ENCODE measurements at places on chromosomes 1 and 21. TPM values are rescaled to one million over a fixed set of nuclear protein-coding genes. Genes with fewer than 3 reads are reported as not detected.

GRCh38 chr1:17991996-17992395 lies 115.6 kb upstream of the IGSF21 start:
- DNase-seq, result no peak

- no peak for DNase-seq
Observed at GRCh38 chr1:39671433-39671792, 494 bp downstream of the NT5C1A start.

- DNase-seq, result no peak
Observed at GRCh38 chr21:40053007-40053406, 185.8 kb downstream of the PCP4 start.

GRCh38 chr1:13778431-13778830 lies 78.4 kb downstream of the PRDM2 start:
- DNase-seq, result no peak

DNA sequence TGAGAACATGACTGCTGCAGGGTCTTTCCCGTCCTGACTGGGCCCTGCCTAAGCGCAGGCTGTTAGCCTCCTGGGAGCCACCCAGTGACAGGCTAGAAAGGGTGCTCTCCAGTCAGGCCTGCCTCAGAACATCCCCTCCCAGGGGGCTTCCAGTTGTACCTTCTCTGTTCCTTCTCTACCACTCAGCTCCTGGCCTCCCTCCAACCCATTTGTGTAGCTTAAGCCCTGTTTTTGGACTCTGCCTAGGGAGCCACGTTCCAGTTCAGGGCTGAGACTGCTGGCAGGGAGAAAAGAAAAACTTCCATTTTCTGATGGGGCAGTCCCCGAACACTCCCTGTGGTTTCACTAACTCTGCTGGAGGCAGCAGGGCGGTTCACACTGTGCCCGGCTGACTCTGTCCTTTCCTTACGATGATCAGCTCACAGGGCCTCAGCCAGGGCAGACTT lies 15.3 kb upstream of the POU3F1 start:
- no peak for DNase-seq

- DNase-seq, result no peak
Observed at GRCh38 chr1:199020051-199020450, 381.2 kb downstream of the PTPRC start.

- no peak for DNase-seq
Observed at GRCh38 chr1:166136699-166137401, 30.0 kb downstream of the FAM78B start.

GRCh38 chr1:172485626-172486025 lies 41.8 kb upstream of the PIGC start:
- no peak for DNase-seq

DNA sequence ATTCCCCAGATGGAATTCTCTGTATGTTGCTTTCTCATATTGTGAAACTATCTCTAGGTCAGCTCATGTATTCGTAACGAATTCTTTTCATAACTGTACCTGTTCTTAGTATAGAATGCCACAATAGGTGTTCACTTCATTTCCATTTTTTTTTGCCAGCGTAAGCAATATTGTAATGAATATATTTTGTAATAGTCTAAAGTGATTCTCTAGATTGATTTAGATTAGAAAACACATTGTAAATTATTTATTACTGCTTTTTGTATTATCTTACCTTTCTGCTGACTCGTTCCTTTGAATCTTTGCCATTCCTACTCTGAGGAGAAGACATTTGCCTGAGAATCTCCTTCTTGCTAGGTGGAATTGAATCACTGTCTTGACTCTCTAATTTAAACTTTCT lies 14.8 kb downstream of the PDC start:
- no peak for DNase-seq

DNA sequence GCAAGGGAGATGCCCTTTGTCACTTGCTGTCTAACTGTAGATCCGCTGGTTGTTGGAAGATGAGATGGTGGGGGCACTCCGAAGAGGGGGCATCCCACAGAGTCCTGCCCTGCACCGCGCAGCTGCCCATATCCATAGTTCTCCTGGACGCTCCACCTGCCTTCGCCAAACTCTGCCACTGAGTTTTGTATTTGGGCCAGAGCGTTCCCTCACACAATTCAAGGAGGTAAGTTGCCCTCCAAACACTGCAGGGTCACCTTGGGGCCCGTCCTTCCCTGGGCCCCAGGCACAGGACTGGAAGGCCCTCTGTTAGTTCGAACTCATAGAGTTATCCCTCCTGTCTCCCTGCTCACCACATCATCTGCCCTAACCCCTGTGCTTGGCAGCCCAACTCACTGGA lies 22.1 kb downstream of the HYI start:
- DNase-seq, result no peak

GRCh38 chr1:234683861-234684632 lies 74.1 kb upstream of the IRF2BP2 start:
- peak; percentile 86 for DNase-seq

DNA sequence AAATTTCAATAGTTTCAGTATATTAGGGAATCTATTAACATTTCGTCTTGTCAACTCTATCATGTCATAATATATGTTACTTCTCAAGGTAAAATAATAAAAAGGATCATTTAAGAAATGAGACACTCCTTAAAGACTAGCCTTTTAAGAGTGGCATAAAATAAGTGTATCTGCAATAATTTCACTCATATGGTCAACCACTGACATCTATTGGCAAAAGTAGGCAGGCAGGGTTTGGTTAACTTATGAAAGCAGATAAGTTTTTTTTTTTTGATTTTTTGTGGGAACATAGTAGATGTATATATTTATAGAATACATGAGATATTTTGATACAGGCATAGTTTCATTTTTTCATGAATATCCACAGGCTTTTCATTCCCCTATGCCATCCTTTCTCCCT lies 5.5 kb upstream of the RGS21 start:
- no peak for DNase-seq

Gene FAM177B
- total RNA-seq, result not detected

Gene KLHDC7A
- total RNA-seq, result not detected

Gene LCE1F
- not detected for total RNA-seq

Gene CEP350
- 33.3 TPM for total RNA-seq

Gene MAP10
- 7.3 TPM for total RNA-seq

Gene BLACAT1
- total RNA-seq, result not detected
